GM10248 (cell line): ENCODE measurements at places on chromosomes 6 and 20.

GRCh38 chr6:161667957-161668356 lies 394.1 kb upstream of the AGPAT4 start:
- DNase-seq, result no peak

DNA sequence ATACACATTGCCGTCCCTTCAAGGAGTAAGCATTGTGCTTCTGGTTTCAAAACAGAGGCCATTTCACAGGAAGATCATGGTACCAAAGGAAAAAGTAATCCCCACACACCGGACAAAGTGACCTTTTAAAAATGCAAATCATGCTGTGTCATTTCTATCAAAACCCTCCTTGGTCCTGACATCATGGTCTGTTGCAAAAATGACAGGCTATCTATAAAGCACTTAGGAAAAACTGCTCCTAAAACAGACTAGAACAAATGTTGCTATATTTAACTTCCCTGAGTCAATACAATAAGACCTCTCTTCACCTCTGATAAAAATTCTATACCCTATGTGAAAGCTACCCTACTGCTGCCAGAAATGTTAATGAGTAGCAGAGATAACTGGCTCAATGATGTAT lies 353.6 kb upstream of the RUNX2 start:
- no peak for DNase-seq

- DNase-seq, result peak; percentile 25
These were observed 26.2 kb downstream of the CYP39A1 start for GRCh38 chr6:46626228-46626909.

GRCh38 chr6:14278006-14278405 lies 160.4 kb downstream of the CD83 start:
- DNase-seq, result no peak

GRCh38 chr6:16694781-16695578 lies 66.3 kb downstream of the ATXN1 start:
- DNase-seq, result peak; percentile 28

- no peak for DNase-seq
These were observed 11.8 kb downstream of the RIPOR2 start for GRCh38 chr6:24923885-24924401.

- no peak for DNase-seq
These were observed 162.0 kb upstream of the EPHA7 start for GRCh38 chr6:93581371-93581770.

GRCh38 chr20:33687370-33687915 lies 1.3 kb upstream of the E2F1 start:
- no peak for DNase-seq

GRCh38 chr6:95802978-95803377 lies 212.8 kb upstream of the FUT9 start:
- no peak for DNase-seq

- DNase-seq, result no peak
These were observed 22.3 kb downstream of the TPBG start for GRCh38 chr6:82385961-82386360.

GRCh38 chr6:149380523-149380922 lies 19.5 kb upstream of the SUMO4 start:
- DNase-seq, result no peak

DNA sequence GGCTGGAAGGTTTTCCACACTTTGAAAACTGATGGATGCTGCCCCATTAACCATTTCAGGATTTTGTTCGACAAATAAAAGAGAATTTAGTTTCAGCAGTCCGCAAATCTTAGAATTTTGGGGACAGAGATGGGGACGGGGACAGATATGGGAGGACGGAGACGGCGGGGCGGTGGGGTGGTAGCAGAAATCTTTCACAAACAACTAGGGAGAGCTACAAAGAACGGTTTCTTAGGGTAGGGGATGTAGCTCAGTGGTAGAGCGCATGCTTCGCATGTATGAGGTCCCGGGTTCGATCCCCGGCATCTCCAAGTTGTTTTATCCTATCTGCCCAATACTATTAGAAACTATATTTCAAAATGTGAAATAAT lies 15.1 kb downstream of the HMGN4 start:
- DNase-seq, result peak; percentile 66

- DNase-seq, result no peak
These were observed 46.7 kb downstream of the LRRN4 start for GRCh38 chr20:6007094-6007528.

GRCh38 chr20:3121955-3122610 lies 37.6 kb upstream of the AVP start:
- no peak for DNase-seq

- no peak for DNase-seq
These were observed 121.8 kb downstream of the COL12A1 start for GRCh38 chr6:75084018-75084417.

- peak; percentile 65 for DNase-seq
These were observed 2.9 kb downstream of the TNNC2 start for GRCh38 chr20:45823949-45824835.

DNA sequence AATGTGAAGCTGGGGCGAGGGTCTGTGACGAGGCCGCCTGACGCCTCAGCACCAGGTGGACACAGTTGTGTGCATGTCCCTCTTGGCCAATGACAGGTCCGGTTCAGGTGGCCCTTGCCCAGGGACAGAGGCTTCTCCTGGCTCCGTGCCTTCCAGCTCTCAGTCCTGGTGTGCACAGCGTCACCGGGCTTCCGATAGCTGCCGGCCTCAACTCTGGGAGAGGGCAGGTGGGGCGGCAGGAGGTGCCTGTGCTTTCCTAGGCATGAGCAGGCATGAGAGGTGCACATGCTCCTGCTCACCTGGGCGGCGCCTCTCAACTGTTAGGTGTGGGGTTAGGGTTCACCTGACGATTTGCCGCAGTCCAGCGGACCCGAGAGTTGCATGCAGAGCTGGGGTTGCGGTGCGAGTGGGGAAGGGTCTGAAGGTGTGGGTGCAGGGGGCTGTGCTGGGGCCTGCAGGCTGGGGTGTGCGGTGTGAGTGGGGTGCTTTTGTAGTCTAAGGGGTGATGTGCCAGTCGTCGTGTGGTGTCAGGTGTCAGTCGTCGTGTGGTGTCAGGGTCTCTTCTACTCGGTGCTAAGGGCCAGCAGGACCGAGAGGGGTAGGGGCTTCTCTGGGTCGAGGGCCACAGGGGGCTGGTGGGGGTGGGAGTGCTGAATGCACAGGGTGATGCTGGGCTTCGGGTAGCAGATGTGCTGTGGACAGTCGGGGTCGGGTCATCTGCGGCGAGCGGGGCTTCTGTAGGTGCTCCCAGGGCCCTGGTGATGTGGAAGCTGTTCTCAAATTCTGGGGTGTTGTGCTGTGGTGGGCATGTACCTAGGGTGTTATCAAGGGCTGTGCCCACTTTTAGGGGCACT lies 3.8 kb upstream of the SOX18 start:
- no peak for DNase-seq

GRCh38 chr20:3781153-3781910 lies at the start of gene SPEF1:
Gene SPEF1, minus strand, starts transcription at chr20:3781448. Its CDS starts 161 bp downstream, at chr20:3781287.
- peak; percentile 82 for DNase-seq

- DNase-seq, result no peak
These were observed 148.3 kb downstream of the ZNF217 start for GRCh38 chr20:53445321-53445731.

- no peak for DNase-seq
These were observed 46.4 kb upstream of the CCN2 start for GRCh38 chr6:131997429-131998153.

DNA sequence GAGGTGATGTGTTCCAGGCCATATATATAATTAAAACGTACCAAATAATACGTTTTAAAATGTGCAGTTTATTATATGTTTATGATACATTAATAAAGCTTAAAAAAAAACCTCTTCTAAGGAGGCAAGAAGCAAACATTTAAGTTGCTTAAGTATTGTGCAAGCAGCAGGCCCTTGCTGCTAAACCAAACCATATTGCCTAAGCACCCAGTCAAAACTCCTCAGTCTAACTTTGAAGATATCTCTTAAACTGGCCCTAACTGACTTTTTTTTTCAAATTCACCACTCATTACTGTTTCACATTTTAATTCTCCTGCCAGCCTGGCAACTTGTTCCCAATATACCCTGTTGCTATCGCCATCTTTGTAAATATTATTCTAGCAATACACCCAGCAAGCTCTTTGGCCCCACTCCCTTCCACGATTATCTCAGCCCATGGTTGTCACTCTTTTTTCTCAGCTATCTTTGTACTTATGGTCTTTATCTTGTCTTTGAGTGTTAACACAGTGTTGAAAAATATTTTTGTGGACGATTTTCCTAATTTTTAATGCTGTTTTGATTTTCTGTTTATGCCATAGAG lies 60.9 kb downstream of the C6orf58 start:
- DNase-seq, result no peak

GRCh38 chr6:7880718-7881107 lies 29.9 kb downstream of the TXNDC5 start:
- no peak for DNase-seq

GRCh38 chr20:38343311-38344106 lies 2.8 kb upstream of the LBP start:
- DNase-seq, result no peak

- no peak for DNase-seq
These were observed 221.8 kb upstream of the CEP162 start for GRCh38 chr6:84449220-84449619.

DNA sequence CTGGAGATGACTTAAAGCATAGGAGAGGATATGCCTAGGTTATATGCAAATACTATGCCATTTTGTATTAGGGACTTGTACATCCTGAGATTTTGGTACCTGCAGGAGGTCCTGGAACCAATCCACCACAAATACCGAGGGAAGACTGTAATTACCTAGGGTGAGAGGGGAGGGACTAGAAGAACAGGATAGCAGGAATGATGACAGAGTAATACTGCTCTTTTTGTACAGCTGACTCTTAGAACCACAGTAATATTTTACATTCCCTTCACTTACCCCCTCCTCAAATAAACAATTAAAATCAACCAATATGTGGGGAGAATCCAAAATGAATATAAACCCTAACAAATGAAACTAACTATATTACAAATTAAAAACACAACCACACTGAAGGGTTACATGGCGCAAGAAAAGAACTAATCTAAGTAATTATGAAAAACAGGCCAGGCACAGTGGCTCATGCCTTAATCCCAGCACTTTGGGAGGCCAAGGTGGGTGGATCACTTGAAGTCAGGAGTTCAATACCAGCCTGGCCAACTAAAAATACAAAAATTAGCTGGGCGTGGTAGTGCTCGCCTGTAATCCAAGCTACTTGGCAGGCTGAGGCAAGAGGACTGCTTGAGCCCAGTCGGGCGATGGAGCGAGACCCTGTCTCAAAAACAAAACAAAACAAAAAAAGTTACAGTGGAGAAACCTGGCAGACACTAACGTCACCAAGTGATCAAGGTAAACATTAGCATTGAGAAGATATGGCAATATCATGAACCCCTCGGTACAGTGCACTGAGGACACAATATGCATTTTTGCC lies 37.1 kb downstream of the MAP1LC3A start:
- DNase-seq, result no peak

GRCh38 chr6:98832284-98833056 lies 1.9 kb upstream of the POU3F2 start:
- peak; percentile 18 for DNase-seq

GRCh38 chr6:135095716-135096115 lies 41.1 kb upstream of the HBS1L start:
- no peak for DNase-seq

GRCh38 chr6:14270925-14271788 lies 153.6 kb downstream of the CD83 start:
- DNase-seq, result no peak
